ENCODE measurements at places on chromosomes 11 and 22.

- H3K27ac ChIP-seq: no peak overlapping the region
- peaks cover 7% of the 10 kb centered on the region for H3K4me1 ChIP-seq
- DNase-seq: no peak
- no peaks in the 10 kb centered on the region for H3K36me3 ChIP-seq
These were observed 21.0 kb downstream of the OTUB1 start for GRCh38 chr11:64007160-64007628.

DNA sequence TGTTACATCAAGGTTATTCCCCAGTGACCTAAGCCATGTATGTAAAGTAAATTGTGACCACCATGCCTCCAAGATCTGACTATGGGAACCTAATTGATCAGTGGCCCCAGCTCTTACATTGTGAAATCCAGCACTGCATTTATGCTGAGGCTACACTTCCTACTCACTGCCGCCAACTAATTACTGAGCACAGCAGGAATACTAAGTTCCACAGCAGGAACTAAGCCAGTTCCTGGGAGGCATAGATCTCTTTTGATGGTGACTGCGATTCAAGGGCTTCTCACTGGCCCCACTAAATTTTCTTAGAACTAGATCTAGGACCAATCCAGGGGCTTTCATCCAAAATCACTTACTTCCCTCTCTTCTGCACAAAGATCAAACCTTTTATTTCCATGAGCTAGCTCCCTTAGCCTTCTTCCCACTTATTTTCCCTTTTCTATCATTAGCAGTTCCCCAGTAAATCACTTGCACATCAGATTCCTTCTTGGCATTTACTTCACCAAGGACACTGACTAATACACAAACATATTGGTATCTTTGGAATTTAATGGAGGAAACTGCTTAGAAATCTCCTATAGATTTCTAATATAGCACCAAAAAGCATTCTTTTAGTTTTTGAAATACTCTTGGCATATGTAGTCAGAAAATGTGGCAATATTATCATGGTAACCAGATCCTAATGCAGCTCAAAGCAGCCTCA is 46.0 kb downstream of the CNTN5 start:
- H3K27ac ChIP-seq: no peak overlapping the region
- no peak overlapping the region for H3K4me3 ChIP-seq
- H3K36me3 ChIP-seq: no peaks in the 10 kb centered on the region
- DNase-seq: no peak
- no peaks in the 10 kb centered on the region for H3K27me3 ChIP-seq
- no peaks in the 10 kb centered on the region for H3K4me1 ChIP-seq

GRCh38 chr11:123588117-123588863 is 66.1 kb downstream of the SCN3B start:
- H3K27ac ChIP-seq: no peak overlapping the region
- H3K4me1 ChIP-seq: no peaks in the 10 kb centered on the region
- H3K27me3 ChIP-seq: no peaks in the 10 kb centered on the region
- no peak for DNase-seq
- no peaks in the 10 kb centered on the region for H3K36me3 ChIP-seq

- no peaks in the 10 kb centered on the region for H3K4me1 ChIP-seq
- no peaks in the 10 kb centered on the region for H3K36me3 ChIP-seq
- no peaks in the 10 kb centered on the region for H3K27me3 ChIP-seq
- no peak overlapping the region for H3K27ac ChIP-seq
- no peak overlapping the region for H3K4me3 ChIP-seq
- no peak for DNase-seq
These were observed 15.4 kb downstream of the FOLR3 start for GRCh38 chr11:72150882-72151281.

DNA sequence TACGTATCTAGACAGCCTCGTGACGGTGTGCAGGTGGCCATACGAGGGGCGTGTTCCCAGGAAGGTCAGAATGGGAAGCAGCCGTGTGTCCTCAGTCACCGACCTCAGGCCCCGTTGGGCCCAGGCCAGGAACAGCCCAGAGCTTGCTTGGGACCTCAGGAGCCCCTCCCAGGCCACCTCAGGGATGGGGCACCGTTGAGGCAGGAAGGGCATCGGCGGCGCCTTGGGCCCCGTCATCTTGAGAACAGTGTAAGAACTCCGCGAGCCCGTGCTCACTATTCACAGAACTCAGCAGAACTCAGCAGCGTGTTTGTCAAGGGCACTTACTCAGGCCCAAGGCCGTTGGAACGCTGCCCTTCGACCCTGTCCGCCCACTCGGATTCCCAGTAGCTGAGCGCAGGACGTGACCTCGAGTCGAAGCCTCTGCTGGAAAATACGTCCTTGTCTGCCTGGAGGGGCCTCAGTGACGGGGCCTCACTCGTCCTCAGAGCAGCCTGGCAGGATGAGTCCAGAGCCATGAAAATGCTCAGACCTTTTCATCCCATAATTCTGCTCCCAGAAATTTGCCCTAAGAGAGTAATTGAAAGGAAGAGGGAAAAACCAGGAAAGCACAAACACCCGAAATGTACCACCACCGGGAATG is 1134.8 kb downstream of the BRD1 start:
- H3K27me3 ChIP-seq: no peaks in the 10 kb centered on the region
- no peak overlapping the region for H3K27ac ChIP-seq
- no peaks in the 10 kb centered on the region for H3K36me3 ChIP-seq
- no peaks in the 10 kb centered on the region for H3K4me1 ChIP-seq

DNA sequence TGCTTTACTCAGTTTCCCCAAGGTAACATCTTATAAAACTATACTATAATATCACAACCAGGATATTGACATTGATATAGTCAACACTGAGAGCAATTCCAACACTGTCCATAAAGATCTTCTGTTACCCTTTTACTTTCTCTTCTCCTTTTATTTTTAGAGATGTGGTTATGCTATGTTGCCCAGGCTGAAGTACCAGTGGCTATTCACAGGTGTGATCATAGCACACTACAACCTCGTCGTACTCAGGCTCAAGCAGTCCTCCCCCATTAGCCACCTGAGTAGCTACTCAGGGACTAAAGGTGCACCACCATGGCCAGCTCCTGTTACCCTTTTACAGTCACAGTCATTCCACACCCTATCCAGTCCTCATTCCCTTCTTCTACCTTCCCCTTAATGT is 119.7 kb downstream of the CWF19L2 start:
- DNase-seq: no peak
- H3K4me3 ChIP-seq: no peak overlapping the region
- H3K27me3 ChIP-seq: no peaks in the 10 kb centered on the region
- no peak overlapping the region for H3K27ac ChIP-seq
- no peaks in the 10 kb centered on the region for H3K4me1 ChIP-seq

DNA sequence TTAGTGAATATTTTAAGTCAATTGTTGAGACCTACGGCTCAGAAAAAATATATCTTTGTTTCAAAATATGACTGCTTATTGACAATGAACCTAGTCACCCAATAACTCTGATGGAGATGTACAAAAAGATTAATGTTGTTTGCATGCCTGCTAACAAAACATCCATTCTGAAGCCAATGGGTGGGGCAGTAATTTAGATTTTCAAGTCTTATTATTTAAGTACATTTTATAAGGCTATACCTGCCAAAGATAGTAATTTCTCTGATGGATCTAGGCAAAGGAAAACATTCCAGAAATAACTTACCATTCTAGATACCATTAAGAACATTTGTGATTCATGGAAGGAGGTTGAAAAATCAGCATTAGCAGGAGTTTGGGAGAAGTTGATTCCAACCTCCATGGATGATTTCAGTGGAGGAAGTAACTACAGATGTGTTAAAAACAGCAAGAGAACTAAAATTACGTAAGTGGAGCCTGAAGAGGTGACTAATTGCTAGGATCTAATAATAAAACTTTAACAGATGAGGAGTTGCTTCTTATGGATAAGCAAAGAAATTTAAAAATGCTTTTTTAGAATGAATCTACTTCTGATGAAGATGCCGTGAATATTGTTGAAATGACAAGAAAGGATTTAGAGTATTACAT is 26.4 kb upstream of the OR8D2 start:
- no peak for DNase-seq
- H3K4me3 ChIP-seq: no peak overlapping the region
- H3K27ac ChIP-seq: no peak overlapping the region
- no peaks in the 10 kb centered on the region for H3K4me1 ChIP-seq

DNA sequence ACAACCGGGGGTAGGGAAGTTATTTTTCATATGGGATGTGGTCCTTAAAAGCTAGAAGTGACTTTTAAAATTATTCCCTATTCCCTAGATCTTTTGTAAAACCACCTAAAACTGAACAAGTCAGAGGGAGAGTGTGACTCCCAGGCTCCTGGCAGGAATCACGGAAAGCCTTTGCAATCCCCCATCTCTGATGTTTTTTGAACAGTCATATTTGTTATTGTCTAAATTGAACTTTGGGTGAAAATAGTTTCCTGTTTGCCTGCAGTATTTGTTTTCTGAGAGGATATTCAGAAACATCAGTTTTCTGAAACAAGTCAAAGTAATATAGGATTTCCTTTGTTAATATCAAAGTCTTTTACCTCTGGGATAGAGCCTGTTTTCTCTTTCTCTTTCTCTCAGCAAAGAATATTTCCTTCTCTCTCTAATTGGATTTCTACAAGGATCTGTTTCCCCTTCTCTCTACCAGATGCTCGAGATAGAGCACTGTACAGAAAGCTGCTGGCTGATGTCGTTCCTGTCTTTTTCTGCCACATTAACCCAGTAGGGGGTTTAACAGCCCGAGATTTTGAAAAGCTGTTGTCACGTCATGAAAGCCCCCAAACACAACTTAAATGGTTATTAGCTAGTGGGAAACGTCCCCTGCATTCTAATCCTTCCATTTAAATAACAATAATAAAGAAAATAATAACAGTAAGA is 132.2 kb upstream of the PITPNB start:
- no peaks in the 10 kb centered on the region for H3K27me3 ChIP-seq
- H3K27ac ChIP-seq: no peak overlapping the region
- H3K4me1 ChIP-seq: no peaks in the 10 kb centered on the region
- H3K36me3 ChIP-seq: no peaks in the 10 kb centered on the region

DNA sequence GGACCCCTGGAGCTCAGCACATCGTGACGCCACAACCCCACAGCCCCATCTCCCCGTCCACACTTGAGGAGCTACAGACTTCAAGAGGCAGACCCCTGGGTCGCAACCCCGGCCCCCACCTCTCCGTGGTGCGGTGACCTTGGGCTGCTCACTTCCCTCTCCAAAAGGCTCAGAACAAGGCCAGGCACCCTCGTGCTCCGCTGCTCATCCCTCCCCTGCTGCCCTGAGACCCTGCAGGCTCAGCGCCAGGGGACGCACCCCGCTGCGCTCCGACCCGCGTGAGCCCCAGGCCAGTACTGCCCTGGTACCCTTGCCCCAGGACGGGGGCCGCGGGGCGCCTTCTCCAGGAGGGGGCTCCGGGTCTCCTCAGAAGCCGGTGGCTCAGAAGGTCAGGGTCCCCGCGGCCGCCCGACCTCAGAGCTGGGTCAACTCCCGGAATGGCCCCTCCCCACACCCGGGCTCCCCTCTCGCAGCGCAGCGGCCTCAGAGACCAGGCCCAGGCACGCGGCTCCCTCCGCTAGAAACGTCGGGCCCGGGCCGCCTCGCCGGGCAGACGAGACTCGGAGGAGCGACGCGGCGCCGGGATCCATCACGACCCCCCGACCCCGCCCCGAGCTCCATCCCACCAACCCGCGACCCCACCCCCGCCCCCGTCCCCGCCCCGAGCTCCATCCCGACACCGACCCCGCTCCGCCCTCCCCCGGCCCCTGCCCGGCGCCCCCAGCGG is 563 bp downstream of the GATD1 start:
- peaks cover 22% of the 10 kb centered on the region for H3K4me1 ChIP-seq
- H3K4me3 ChIP-seq: peak overlapping the region; percentile 81
- no peaks in the 10 kb centered on the region for H3K27me3 ChIP-seq
- H3K36me3 ChIP-seq: peaks cover 13% of the 10 kb centered on the region

GRCh38 chr11:7892059-7892699 is 38.9 kb downstream of the OR10A6 start:
- no peaks in the 10 kb centered on the region for H3K27me3 ChIP-seq
- no peaks in the 10 kb centered on the region for H3K4me1 ChIP-seq
- H3K36me3 ChIP-seq: no peaks in the 10 kb centered on the region
- no peak for DNase-seq

DNA sequence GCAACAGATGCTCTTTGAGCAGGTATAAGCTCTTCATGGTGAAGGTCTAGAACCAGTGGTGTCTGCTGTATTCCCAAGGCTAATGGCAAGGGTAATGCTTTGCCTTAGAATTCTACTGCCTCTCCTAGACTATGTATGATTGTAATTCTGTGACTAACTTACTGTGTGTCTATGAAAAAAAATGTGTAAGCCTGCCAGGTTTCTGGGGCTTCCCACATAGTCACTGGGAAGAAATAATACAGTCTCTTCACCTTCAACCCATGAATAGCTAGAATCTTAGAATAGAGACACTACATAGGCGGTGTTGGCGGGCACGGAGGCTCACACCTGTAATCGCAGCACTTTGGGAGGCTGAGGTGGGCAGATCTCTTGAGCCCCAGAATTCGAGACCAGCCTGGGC is 84.1 kb downstream of the C11orf91 start:
- H3K36me3 ChIP-seq: no peaks in the 10 kb centered on the region
- H3K27ac ChIP-seq: no peak overlapping the region

GRCh38 chr11:17538731-17539130 is 5.5 kb downstream of the USH1C start:
- DNase-seq: no peak
- H3K27me3 ChIP-seq: no peaks in the 10 kb centered on the region
- H3K36me3 ChIP-seq: no peaks in the 10 kb centered on the region
- H3K27ac ChIP-seq: no peak overlapping the region
- H3K4me3 ChIP-seq: no peak overlapping the region

DNA sequence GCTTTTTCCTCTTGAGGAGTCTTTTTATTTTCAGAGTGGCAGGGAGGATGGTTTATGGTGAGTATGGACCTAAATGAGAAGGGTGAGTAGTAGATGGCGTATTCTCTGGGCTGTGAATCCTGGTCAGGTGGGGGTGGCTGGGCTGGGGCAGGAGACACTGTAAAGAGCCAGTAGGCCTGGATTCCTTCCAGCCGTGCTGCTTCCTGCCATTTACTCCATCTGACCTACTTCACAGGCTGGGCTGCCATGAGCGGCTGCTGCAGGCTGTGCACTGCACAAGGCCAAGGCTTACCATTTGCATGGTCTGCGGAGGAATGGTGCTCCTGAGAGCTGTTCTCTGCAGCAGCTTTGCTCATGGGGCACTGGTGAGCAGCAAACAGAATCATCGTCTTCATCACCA is 297.6 kb downstream of the KIRREL3 start:
- no peaks in the 10 kb centered on the region for H3K36me3 ChIP-seq
- no peak overlapping the region for H3K27ac ChIP-seq
- no peaks in the 10 kb centered on the region for H3K27me3 ChIP-seq
- DNase-seq: no peak

DNA sequence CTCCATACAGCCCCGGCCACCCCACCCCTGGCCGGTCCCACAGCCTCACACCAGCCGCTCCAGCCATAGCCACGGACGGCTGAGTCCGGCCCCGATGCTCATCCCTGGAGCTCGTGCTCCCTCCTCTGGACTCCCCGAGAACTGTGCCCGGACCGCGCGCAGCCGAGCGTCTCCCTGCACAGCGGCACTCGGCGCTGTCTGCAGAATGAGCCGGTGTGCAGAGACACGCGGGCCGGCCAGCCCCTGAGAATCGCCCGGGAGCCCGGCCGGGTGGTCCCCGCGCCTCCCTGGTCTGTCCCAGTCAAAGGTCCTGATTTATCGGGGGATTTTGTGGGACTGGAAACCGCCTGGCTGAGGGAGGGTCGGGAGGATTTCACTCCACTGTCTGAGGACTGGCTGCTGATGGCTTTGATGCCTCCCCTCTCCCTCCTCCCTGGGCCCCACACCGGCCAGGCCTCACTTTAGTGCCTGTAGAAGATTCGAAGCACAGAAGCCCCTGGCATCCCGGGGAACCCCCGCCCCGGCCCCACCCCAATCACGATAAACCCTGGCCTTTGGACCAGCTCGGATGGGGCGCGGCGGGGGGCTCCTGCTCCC is 102.7 kb downstream of the BRD1 start:
- H3K4me1 ChIP-seq: no peaks in the 10 kb centered on the region
- peak; percentile 20 for DNase-seq
- H3K4me3 ChIP-seq: peak overlapping the region; percentile 66

Data from effector memory CD4-positive, alpha-beta T cell (primary cell).